ENCODE measurements at places on chromosomes 4 and X.
A peak's percentile ranks its signal among the peaks of the same experiment; 100 is the strongest.

GRCh38 chr4:45062935-45063545 is 336.7 kb upstream of the GNPDA2 start:
- DNase-seq, result no peak

DNA sequence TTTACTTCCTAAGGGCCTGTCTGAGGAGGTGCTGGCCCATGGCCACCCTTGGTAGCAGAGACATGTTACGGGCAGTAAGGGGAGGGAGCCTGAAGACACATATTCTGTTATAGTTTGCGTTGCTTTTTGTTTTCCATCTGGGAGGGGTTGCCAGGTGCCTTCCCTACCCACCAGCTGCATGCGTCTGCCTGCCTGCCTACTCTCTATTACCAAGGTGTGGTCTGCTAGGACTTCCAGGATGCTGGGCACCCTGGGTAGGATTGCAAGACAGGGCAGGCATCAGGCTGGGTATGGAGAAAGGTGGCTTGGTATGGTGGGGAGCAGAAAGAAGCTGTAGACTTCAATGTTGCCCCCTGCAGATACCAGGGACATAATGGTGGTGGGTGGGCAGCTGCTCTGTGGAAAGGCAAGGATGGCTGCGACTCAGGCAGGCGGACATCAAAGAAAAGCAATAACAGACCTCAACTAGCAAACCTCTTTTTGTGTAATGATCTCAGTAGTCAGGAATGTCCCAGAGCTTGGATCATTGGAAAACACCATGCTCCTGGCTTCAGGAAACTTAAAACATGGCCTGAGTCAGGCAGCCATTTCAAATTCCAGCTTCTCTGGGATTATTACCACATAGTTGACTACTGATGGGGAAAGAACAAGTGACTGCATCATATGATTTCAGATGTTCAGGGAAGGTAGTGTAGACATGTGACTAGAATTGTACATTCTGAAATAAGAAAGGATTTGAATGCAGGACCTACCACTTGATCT is 67.8 kb downstream of the HOPX start:
- no peak for DNase-seq

DNA sequence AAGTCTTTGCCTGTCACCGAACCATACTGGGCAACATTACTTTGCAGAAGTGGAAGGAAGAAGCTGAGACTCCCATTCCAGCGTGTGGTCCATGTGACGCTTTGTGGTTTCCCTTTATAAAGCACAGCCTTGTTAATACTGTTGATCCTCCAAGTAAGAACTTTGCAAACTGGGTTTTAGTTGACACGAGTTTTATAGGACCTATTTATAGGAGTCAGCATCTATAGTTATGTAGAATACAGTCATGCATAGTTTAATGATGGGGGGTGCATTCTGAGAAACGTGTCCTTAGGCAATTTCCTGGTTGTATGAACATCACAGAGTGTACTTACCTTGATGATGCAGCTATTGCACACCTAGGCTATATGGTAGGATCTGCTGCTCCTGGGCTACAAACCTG is 1879.4 kb upstream of the TENM3 start:
- DNase-seq, result no peak

- DNase-seq, result peak; percentile 55
Measured at GRCh38 chrX:56385336-56385735, 153.2 kb downstream of the KLF8 start.

DNA sequence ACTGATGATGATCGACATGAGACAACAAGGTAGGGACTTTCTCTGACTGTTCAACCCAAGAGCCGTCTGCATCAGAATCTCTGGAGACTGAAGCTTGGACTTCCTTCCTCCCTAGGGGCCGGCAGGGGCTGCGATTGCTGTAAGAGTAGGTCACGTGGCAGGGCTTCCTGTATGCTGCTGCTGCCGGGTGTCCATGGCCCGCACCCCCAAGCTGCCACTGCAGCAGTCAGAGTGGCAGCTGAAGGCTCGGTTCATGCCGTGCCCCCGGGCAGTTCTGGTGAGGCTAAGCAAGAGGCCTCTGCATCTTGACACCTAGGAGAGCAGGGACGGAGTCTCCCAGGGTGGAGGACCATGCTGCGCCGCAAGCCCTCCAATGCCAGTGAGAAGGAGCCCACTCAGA is at the start of gene SASH3:
SASH3 (plus strand) TSS at position 203 of the 400 bp plus-strand sequence; CDS start at position 352, 149 bp downstream.
- peak; percentile 80 for DNase-seq

DNA sequence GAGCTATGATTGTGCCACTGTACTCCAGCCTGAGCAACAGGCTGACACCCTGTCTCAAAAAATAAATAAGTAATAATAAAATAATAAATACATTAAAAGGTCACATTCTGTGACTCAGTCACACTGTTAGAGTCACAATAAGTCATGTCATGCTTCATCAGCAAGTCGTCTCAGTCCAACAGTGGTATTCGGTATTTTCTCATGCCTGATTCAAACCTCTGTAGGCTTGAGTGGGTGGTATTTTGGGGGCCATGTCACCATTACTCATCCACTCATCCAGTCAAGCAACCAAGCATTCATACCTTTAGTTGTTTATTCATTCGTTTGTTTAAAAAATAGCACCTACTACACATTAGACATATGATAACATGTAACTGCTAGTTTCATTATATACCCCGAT is 46.9 kb downstream of the SUPT20HL2 start:
- DNase-seq, result no peak

DNA sequence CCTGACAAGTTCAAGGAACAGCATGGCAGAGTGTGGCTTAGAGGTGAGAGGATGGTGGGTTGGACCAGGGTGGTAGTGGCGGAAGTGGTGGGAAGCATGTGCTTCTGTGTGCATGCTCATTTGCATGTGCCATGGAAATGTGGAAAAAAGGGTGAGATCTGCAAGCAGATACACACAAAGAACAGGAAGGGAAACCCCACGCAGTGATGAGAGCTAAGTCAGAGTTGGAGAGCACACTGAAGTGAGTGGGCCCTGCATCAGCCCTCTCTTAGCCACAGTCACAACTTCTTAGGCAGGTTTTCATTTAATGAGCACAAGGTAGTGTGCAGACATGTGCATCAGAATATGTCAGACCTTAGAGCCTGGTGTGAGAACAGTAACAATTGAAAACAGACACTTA is 483.8 kb downstream of the AFF2 start:
- no peak for DNase-seq

GRCh38 chrX:19863857-19864223 is 23.6 kb downstream of the SH3KBP1 start:
- DNase-seq, result no peak

DNA sequence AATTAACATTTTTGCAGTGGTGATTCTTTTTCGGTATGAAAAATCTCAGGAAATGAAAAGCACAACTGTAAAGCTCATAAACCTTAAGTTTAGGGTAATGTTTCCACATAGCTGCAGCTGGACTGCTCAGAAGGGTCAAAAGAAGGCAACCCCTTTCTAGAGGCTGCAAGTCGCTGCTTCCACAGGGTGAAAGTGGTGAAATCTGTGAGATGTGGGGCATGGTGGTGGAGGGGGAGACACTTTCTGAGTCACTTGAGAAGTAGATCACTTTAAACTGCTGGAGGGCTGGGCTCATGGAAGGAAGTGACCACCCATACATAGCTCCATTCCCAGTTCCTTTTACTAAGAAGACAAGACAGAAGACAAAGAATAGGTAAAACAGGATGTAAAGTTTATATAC is 8.7 kb downstream of the SFRP2 start:
- no peak for DNase-seq

GRCh38 chr4:180635281-180635680 is 1607.9 kb upstream of the TENM3 start:
- DNase-seq, result no peak

DNA sequence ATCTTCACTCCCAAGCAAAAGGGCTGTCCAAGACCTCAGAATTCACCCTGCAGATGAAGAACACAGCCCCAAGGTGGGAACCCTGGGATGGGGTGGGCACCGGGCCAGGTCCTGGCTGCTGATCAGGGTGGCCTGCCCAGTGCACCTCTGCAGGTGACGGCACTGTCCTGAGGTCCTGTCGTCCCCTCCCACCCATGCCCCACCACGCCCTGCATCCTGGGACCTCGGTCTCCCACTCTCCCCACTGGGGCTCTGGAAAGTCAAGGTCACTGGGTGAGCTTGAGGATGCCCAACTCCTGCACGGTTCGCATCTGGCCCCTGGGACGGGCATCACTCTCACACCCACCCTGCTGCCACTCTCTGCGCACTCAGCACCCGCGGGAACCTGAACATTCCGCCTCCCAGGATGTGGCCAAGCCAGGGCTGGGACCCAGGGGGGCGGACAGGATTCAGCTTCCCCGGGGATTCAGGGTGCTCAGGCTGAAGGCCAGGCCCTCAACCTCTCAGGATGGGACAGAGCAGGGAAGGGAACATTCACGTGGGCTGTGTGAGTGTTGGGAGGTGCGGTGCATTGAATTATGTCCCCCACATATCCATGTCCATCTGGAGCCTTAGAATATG is 115.9 kb downstream of the CPZ start:
- no peak for DNase-seq

DNA sequence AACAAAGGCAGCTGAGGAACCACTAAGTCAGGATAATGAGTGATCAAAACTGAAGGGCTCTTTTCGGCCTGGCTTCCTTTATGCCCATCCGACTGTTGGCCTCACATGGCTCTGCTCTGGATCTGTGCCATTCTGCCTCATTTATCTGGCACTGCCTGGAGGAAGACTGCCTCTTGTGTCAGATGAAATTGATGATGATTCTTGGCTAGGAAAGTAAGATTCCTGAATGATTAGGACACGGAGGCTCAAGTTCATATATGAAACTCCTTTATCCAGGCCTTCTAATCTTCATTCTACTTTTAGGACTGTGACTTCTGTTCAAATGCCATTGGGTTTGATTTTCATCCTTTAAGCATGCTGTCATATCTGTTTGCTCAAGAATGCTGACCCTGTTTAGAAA is 475.4 kb upstream of the RPS6KA3 start:
- DNase-seq, result no peak

- no peak for DNase-seq
Measured at GRCh38 chr4:11344916-11345315, 83.8 kb downstream of the HS3ST1 start.

DNA sequence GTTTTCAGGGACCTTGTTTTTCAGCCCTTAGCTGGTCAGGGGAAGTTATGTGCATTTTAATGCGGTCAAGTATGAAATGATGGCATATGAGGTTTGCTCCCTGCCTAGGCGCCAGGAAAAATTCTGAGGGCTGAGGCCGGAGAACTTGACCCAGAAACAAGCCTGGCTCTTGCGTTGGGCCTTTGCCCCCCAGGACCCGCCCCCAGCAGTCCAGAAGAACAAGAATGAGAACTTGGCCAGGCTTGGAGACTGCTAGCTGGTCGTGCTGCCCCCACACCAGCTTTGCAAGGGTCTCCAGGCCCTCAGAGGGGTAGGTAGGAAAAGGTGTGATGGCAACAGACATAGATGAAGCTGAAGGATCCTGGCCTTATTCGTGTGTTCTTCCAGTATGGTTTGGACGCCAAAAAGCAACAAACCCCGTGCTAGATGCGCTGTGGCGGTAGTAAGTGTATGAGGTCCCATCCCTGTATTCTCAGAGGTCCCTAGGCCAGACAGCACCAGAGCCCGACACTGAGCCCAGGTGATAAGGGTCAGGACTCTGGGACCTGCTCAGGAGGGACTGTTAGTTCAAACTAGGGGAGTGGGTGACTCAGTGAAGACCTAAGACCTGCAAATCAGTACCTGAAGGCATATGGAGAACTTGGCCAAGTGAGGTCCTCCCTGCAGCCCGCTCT is 10.5 kb downstream of the NKX3-2 start:
- DNase-seq, result no peak

- no peak for DNase-seq
Measured at GRCh38 chrX:116732214-116732613, 269.4 kb upstream of the CT83 start.

GRCh38 chrX:14010566-14010965 is 19.1 kb downstream of the GEMIN8 start:
- DNase-seq, result no peak

GRCh38 chr4:182320580-182320979 is 77.4 kb downstream of the TENM3 start:
- no peak for DNase-seq

DNA sequence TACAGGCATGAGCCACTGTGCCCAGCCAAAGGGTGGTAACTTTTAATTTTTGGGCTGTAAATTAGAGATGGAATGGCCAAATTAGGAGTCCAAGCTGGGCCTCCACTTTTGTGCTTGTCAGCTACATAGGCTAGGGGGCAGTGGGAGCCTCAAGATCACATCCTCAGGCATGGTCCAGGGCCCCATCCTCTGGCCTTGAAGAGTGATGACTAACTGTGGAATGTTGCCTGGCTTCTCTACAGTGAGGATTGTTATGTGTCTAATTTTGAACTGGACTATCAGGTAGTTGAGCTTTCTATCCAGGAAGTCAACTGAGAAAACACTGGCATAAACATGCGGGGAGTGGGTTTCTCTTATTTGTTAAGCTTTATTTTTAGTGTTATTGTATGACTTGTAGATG is 33.0 kb downstream of the CCNG2 start:
- DNase-seq, result no peak

GRCh38 chr4:122636697-122637096 is 15.8 kb upstream of the IL21 start:
- DNase-seq, result no peak

DNA sequence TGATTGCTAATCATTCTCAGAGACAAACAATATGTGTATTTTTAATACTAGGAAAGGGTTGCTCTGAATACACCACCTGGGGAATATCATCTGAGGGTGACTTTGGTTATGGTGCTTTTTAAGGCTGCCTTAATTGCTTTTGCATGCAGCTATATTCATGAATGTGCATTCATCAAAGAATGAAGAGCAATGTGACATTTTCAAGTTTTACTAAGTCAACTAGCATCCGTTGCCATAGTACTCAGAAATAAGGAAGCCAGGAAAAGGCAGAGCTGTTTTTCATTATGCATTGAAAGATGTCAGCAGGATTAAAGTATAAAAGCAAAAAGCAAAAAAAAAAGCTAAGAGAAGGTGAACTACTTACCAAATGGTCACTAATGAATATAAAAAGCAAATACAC is 67.4 kb upstream of the PCDH18 start:
- no peak for DNase-seq

DNA sequence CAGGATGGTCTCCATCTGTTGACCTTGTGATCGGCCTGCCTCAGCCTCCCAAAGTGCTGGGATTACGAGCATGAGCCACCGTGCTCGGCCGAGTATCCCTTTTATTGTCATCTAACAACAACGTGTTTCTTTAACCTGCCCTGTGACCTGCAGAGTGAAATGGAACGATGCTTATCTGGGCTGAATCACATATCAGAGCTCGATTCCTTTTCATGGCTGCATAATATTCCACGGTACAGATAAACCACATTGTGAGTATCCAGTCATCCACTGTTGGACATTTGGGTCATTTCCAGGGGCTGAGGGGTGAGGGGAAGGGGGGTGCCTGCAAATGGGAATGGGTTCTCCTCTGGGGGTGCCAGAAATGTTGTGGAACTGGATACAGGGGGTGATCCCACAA is 260.0 kb downstream of the ASMT start:
- no peak for DNase-seq

GRCh38 chrX:22691966-22692565 is 307.7 kb upstream of the DDX53 start:
- DNase-seq, result no peak

- no peak for DNase-seq
Measured at GRCh38 chr4:113404167-113404571, 354.7 kb downstream of the ANK2 start.

GRCh38 chr4:12446256-12446655 is 1017.6 kb upstream of the HS3ST1 start:
- DNase-seq, result no peak
